ENCODE measurements at places on chromosomes 3 and 15.

DNA sequence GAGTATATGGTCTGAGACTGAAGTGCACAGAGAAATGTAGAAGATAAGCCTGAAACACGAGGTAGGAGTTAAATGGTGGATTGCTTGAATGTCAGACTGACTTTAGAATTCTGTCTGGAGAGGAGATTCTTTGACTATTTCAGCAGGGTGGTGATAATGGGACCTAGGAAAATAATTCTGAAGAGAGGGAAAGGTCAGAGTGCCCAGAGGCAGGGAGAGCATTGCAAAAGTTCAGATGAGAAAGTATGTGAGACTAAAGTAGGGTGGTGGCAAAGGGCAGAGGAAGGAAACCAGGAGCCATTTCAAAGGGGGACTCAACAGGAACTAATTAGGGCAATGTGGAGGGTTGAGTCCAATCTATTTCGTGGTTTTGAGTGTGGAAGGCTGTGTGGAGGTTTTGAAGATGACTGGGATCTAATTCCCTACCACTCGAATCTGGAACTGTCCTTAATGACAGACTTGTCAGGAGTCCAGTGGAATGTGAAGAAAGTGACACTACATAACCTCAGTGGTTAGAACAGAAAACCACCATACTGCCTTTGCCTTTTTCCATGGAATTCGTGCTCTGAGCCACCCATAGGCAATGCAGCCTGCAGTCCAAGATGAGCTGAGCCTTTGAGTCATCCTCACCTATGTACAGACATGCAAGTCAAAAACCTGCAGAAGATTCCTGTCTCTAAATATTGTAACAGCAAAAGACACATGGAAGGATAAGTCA is 16.1 kb downstream of the CPOX start:
- no peak for DNase-seq

DNA sequence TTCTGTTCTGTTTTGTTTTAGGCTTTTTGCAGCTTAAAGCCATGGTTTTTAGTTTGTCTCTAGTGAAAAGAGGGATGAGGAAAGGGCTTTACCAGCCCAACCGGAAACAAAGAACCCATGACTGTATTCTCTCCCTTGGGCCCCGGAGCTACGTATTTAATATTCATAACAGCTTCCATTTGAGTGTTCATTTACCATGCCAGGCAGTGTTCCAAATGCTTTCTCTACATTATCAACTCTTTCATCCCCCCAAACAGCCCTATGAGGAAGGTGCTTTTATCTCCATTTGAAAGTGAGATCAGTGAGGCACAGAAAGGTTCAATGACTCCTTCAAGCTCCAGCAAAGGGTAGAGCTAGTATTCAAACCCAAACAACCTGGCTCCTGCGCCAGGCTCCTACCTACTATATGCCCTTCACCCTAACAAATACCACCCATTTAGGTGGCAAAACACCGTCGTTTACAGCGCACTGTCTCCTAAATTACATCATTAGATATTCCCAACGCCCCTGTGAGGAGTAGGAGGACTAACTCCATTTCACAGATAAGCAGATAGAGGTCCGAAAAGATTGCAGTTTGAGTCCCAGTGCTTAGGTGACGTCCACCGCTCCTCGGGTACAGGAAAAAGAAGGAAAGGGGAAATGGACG is 27.9 kb downstream of the GTPBP8 start:
- DNase-seq = peak; percentile 50

DNA sequence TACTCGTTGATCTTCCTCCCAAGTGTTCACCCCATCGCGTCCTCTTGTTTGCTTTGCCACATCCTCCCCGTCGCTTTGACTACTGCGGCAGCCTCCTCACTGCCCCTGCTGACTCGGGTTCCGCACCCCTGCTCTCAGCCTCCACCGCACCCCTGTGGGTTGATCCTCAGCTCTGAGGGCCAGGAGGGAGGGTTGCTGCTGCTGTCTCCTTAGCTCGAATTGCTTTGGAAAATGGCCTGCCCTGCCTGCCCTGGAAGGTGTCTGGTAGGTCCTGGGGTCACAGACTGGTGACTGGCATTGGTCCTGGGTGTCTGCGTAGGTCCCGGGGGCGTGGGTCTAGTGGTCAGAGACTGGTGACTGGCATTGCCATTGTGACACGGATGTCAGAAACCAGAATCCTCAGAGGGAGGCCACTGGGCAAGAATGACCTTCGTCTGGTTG is 9.4 kb downstream of the MUC4 start:
- DNase-seq = no peak

GRCh38 chr3:146523531-146523930 is 20.9 kb downstream of the PLSCR1 start:
- DNase-seq = no peak

DNA sequence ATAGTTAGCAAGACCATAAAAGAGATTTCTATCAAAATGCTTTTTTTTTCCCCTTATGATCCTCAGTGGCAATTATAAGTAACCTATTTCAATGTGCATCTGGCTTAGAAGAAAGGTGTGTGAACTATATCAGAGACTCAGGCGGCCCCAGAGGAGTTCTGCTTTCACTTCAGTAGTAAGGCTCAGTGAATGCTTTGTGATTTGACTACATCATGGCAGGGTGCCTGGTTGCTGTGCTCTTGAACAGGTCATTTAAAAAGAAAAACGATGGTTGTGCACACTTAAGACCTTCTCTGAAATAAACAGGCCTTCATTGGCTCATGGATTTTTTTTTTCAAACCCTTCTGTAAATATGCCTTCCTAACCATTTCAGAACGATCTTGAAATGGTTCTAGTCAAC is 400.4 kb upstream of the RARB start:
- DNase-seq = no peak

DNA sequence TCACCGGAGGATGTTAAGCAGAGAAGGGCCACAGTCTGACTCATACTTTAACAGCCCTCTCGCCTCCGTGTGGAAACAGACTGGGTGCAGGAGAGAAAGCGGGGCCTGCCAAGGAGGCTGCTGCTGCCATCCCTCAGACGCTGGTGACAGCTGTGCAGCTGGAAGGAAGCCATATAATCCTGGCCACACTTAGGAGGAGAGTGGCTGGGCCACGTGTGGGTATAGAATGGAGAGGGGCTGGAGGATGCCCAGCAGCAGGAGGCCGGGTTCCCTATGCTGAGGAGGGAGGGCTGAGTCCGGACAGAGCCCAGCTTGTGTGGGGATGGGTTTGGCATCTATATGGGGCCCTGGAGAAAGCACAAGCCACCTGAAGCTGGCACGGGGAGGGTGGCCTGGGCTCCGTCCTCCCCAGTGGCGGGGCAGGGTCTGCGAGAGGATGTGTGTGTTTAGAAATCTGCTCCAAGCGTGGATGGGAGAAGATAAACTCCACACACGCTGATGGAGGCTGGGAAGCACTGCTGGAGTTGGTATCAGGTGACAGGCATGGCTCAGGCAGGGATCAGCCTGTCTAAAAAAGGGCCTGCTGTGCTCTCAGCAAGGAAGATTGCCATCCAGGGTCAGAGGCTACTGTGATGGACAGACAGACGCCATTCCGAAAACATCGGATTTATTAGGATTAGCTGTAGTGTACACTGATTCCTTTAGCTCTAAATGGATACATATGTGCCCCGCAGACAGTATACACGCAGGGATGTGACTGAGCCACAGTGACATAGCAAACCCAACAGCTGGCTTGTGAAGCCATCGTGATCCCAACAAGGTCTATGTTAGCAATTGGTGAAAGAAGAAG is 15.9 kb downstream of the ABTB1 start:
- DNase-seq = no peak

GRCh38 chr3:113590983-113591382 is 58.6 kb downstream of the SIDT1 start:
- DNase-seq = no peak

- no peak for DNase-seq
Measured at GRCh38 chr15:89088605-89089315, 504 bp downstream of the ABHD2 start.

- no peak for DNase-seq
Measured at GRCh38 chr3:55162031-55162795, 234.4 kb upstream of the LRTM1 start.

DNA sequence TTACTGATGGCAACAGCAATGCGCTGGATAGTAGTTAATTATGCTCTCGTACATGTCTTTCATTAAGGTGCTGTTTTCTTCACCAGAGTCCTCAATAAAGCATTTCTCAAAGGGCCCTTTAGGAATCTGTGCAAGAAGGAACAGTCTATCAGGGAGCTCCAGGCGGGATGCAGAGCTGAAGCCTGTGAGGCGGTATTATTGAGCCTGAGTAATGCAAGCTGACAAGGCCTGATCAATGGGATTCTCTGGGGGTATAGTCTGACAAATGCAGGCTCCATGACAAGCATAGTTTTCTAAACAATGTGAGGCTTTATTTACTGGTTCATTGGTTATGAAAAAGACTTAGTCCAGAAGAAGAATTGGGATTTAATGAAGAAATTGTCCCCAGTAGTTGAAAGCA is 530.9 kb upstream of the CBLB start:
- DNase-seq = no peak

GRCh38 chr3:119492128-119492527 is 6.2 kb upstream of the TIMMDC1 start:
- peak; percentile 27 for DNase-seq

DNA sequence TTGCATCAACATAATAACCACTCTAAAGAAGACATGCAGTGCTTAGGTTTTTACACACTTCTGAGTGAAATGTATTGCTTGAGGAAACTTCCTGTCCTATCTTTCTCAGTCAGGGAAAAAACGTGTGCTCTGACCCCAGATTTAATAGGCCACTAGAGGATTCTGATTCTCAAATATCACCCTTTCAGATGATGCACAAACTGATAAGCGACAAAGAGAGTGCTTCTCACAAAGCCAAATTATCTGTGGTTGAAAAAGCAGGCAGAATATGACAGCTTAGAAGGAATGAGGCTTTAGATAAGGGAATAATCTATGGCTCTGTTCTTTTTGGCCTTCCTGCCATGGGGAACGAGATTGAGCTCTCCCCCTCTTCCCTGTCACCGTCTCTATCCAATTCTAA is 583.4 kb upstream of the SGO1 start:
- DNase-seq = no peak

- peak; percentile 91 for DNase-seq
Measured at GRCh38 chr3:105997800-105998526, 129.2 kb upstream of the CBLB start.

- DNase-seq = no peak
Measured at GRCh38 chr3:179660872-179661271, 8.0 kb downstream of the USP13 start.

- DNase-seq = no peak
Measured at GRCh38 chr15:26421065-26421464, 351.8 kb downstream of the GABRB3 start.

DNA sequence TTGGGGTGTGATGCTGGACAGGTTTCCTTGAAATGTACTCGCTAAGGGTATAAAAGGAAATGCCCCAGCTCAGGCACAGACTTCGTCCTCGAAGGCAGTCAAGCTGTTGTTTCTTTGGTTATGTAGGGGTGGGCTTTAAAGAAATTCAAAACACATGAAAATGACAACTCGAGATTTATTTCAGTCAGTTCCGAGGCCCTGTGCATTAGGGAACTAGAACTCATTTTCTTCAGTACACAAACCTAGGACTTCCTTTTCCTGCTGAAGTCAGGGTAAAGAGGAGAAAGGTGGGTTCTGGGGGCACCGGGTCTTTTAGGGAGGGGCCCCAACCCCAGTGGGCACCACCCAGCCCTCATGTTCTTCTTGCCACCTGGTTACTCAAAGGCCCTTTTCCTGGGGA is 7.7 kb downstream of the CCR9 start:
- DNase-seq = no peak

- no peak for DNase-seq
Measured at GRCh38 chr3:58150130-58150809, 60.5 kb downstream of the DNASE1L3 start.

DNA sequence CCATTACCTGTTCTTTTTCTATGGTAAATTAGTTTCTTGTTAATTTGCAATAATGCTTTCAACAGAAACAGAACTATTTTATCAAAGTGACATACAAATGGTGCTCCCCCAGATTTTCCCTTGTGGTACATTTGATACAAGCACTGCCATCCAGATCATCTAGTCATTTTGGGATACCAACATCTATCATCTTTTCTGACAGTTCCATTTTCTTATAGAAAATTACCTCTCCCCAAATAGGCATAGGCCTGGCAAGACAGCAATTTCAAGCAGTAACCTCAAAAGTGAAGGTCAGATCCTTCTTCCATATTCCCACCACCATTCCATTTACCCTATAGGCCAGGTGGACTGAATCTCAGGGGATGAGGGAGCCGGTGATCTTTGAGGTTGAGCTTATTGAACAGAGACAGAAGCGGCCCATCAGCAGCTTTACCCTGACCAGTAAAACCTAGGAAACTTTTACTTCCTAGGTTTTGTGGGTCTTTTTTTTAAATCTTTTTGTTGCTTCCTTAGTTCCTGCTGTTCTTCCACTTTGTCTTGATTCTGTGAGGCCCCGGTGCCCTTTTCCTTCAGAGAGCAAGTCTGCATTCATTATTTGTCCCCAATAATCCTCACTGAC is 3.1 kb upstream of the PLD1 start:
- no peak for DNase-seq

GRCh38 chr15:58684036-58684710 is 65.3 kb downstream of the ADAM10 start:
- DNase-seq = no peak

- DNase-seq = peak; percentile 14
Measured at GRCh38 chr15:79811406-79812405, 85.1 kb downstream of the MTHFS start.

GRCh38 chr3:156460206-156460611 is 94.7 kb downstream of the SSR3 start:
- no peak for DNase-seq

DNA sequence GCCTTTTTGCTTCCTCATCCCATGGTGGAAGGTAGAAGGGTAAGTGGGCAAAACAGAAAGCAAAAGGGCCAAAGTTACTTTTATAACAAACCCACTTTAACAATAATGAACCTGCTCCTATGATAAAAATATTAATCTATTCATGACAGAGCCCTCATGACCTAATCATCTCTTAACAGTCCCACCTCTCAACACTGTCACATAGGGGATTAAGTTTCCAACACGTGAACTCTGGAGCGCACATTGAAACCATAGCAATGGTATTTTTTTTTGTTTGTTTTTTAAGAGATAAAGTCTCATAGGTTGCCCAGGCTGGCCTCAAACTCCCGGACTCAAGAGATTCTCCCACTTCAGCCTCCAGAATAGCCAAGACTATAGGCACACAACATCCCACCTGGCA is 30.7 kb downstream of the KATNBL1 start:
- no peak for DNase-seq

GRCh38 chr3:58570851-58571250 is 6.3 kb downstream of the FAM107A start:
- DNase-seq = no peak

DNA sequence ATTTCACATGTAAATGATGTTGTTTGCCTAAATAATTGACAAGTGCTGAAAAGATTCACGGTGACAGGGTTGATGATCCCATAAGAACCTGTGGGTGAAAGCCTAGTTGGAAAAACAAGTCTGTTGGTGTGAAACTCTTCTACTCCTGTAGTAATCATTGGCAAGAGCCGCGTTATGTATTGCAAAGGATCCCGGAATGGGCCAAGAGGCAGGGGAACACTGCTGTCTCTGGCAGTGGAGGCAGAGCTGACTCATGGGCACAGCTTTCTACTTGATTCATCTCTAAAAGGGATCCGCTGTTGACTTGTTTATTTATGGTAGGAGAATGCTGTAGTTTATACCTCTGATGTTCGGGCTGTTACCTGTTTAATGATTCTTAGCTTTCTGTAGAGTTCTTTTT is 63.1 kb downstream of the MAP6D1 start:
- DNase-seq = no peak
